Activated CD4-positive, alpha-beta T cell treated with anti-CD3 and anti-CD28 coated beads, Interleukin-2, amount 10 ng/mL, durations not matched to agents 24 days and 14 days (primary cell): ENCODE measurements at places on chromosomes 11 and 22.

GRCh38 chr11:9264316-9265210 lies 587 bp downstream of the DENND5A start:
- no peak for DNase-seq

DNA sequence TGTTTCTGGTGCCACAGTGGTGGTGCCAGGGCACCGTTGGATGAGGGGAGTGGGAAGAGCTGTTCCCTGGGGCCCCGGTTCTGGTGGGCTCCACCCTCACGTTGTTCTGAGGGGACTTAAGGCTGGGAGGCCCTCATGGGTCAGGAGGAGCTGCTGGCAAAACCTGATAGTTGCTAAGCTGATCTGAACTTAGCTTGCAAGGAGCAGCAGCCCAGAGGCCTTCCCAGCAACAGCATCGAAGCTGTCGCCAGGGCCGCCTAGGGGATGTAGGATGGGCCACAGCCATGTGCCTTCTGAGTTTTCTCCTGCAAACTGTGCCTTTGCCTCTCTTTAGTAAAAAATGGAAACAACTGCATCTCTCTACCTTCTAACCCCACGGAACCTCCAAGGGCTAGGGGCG lies 240.2 kb downstream of the TBC1D22A start:
- DNase-seq: no peak

DNA sequence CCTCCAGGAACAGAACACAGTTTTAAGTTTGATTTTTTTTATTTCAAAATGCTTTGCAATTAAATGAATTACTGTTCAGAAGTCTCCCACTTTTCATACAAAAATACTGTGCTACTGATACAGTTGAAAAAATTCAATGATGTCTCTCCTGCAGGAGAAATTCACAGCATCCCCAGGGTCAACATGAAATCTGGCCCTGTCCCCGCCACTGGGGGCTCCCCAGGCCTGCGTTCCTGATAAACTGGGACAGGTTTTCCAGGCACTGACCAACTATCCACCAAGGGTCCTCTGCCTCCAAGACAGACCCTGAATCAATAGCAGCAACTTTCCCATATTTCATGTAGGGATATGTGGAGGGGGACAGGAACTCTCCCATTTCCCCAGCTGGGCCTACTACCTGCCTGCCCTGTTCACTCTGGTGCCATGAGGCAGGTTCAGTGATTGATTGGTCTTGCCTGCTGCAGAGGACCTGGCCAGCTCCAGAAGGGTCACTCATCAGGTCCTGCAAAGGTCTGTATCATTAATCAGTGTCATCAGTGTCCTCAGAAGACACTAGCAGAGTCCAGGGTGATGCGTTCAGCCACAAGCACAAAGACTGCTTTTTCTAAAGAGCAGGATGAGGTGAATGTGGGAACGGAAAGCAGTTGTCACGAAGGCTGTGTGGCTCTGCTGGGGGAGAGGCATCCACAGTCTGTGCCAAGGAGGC lies 43.4 kb downstream of the PISD start:
- no peak for DNase-seq

DNA sequence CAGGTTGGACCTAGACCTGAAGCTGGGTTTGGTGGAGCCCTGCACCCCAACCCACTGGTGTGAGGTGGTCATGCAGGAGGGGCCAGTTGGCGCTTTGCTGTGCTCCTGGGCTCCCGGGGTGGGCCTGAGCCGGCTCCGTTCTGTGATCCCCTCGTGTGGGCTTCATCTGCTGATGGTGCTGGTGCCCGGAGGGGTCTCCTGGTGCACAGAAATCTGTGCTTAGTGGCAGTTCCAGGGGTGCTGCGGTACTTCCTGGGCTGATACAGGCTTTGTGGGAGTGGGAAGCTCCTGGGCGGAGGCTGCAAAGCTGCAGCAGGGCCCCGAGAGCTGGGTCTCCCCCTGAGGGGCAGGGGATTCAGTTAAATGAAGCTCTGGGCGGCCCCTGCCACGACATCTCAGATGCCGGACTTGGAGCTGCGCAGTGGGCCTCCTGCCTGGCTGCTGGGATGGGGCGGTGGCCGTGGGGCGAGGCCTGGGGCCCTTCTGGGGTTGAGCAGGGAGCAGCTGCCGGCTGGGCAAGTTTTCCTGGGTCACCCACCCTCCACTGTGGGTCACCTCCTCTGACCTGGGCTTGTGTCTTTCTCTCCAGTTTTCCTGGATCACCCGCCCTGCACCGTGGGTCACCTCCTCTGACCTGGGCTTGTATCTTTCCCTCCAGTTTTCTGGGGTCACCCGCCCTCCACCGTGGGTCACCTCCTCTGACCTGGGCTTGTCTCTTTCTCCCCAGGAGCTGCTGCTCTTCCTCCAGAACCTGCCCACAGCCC lies 410.5 kb downstream of the TBC1D22A start:
- DNase-seq: no peak

DNA sequence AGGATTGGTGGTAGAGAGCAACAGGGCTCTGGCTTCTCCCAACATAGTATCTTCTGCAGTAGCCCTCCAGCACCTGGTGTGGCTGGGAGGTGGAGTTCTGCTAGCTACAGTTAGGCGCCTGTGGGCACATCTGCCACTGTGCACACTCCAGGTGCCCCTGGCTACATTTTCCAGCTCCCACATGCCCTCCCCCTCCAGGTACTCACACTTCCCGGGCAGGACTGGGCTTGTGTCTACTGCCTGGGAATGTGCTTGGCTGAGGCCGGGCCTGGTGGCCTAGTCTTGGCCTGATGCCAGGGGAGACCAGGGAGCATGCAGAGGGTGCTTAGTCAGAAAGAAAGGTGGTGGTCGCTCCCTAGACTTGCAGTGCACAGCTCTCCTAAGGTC lies 15.8 kb downstream of the PHLDB1 start:
- no peak for DNase-seq

GRCh38 chr11:4032097-4032496 lies 62.5 kb upstream of the RRM1 start:
- DNase-seq: no peak

DNA sequence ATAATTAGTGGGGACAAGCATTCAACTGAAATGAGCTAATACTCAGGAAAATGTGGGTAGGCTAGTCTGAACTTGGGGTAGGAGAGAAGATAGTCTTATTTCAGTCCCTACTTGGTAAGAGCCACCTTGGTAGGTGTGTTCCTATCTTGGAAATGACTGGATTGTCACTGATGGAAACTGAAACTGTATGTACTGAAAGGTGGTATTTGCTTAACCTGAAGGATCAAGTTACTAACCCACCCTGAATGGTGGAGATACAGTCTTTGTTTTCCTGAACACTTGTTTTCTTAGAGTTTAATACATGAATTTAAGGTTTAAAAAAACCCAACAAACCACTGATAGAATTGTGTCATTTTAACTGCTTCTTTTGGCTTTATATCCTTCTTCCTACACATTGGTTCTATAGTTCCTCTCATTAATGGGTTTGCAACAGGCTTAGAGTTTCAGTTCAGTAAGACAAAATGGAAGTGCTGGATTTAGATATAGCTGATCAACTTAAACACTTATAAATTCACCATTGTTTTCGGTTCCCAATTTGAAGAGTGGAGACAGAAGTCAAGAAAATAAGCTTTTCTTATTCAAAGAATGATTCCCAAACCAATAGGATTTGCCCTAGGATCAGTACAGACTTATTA lies 4.2 kb downstream of the FAR1 start:
- no peak for DNase-seq

DNA sequence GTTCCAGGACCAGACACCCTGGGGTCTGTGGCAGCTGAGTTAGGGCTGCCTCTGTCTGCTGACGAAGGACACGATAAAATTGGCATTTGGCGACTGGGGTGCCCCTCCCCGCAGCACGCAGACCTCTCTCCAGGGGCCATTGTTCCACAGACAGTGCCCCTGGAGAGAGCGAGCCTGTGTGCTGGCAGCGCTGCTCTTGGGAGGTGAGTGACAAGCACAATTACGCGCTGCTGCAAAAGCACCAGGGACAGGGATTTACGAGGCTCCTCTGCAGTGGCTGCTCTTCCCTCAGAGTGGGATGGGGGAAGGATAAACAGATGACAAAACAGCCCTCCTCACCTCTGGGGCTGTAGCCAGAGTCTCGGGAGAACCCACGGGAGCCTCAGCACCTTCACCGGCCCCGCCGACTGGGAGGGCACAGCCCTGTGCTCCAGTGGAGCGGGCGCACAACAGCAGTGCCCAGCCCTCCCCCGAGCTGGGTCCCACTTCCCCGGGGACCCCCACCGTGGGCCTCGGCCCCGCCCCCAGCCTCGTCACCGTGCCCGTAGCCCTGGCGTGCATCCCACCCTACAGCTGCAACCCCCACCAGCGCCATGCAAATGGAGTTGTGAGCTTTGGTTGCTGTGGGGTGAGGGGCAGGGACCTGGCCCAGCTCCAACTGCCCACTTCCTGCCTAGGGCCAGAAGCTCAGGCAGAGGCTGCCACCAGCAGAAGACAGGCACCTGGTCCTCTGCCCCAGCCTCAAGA lies 19.6 kb downstream of the CHID1 start:
- no peak for DNase-seq

DNA sequence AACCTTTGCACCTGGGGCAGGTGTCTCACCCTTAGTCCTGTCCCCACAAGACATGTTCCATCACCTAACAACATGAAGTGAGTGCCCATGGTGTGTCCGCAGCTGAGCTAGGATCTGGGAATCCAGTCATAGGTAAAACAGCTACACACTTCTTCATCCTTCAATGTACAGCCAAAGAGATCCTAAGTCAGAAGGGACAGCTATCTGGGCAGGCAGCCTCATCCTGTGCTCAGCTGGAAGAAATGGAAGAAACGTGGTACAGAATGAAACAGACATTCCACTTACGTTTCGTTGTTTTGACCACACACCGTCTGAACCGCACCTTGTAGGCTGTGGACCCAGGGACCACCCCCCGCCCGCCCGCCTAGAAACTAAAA lies 30.8 kb downstream of the PDGFB start:
- DNase-seq: no peak

- DNase-seq: no peak
These were observed 53.2 kb downstream of the PIK3C2A start for GRCh38 chr11:17154409-17155159.

- DNase-seq: no peak
These were observed 6.4 kb downstream of the A4GALT start for GRCh38 chr22:42714308-42714707.

GRCh38 chr11:1336836-1337646 lies 27.6 kb upstream of the TOLLIP start:
- DNase-seq: peak; percentile 81

DNA sequence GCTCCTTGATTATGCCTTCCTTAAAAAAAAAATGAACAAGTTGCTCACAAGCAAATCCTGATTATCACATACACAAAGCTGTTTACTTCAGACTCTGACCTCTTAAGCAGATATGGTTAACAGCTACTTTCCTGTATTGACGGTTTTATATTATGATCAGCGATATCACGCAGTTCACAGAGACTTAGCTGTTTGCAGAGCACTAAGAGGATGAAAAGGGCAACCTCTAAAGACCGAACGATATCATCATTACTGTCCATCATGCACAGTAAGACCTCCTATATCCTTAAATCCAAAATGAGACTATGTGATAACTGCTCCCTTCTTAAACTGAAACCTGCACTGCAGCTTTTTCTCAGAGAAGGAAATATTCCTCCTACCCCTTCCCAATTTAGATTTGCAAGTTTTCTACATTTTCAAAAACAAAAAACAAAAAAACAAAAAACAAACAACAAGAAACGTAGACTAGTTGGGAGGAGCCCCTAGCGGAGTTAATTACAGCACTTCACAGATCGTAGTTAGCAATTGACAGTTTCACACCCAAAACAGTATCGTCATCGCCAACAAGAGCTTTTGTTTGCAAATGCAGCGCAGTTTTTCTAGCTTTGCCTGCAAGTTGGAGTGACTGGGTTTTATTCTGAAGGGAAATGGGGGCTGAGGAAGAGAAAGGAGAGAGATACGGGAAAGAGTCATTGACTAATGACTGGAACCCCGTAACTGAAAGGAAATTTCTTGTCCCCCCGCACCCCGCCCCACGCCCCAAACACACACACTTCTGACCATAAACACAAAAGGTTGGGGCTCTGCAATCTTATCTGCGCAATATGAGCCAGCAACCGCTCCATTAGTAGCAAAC lies 1.2 kb downstream of the DDX6 start:
- DNase-seq: peak; percentile 82

DNA sequence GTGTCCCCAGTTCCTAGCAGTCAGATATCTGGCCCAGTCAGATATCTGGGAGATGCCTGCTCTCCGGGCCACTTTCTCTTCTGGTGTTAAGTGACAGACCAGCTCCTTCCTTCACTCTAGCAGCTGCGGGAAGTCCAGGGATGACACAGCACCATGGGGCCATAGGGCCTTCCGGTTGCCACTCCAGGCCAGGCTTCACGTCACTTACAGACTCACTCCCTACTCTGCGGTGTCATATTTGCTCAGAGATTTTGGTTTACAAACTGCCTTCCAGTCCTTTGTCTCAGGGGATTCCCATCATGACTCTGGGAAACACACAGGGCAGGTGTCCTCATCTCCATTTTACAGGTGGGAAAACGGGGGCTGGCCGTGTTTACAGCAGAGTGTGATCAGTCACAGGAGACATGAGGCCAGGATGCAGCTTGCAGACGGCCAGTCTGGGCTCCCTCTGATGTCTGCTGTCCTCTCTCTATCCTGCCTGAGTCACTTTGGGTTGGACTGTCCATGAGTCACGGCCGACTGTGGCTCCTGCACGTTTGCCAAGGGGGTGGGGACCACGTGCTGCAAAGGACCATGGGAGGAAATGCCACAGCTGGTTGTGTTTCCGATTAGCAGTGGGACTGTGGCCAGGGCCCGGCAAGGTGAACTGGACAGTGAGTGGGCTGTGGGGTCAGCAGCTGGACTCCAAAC lies 8.2 kb upstream of the TBC1D22A start:
- peak; percentile 56 for DNase-seq

DNA sequence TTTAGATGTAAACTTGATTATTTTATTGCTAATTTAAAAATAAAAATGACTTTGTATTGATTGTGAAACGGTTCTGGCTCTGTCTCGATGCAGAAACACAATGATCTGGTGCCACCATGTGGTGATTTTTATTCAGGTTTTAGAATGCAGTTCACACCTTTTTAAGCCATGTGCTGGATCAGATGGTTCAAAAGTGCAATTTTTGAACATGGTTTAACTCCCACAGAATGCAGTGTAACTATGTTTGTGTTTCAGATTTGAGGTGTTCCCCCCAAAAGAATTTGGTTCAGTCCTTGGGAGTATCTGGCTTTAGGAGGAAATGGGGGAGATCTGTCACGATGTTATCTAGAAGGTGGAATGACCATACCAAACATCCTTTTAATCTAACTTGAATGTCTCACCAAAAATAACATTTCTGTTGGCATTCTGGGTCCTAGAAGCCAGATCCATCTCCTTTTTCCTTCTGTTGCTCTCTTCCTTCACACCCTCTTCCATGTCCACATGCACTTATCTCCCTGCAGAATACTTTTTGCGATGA lies 7.9 kb downstream of the MRPL16 start:
- DNase-seq: peak; percentile 89
